Omental fat pad (tissue), 4 donors: ENCODE measurements at places on chromosomes 6 and 20. TPM values are rescaled to one million over a fixed set of nuclear protein-coding genes. Genes with fewer than 3 reads are reported as not detected.

Gene HFE
- 7.7 TPM for total RNA-seq

Gene MATN4
- 0.24 TPM for total RNA-seq

Gene AURKA
- total RNA-seq: 3.9 TPM

Gene SCGN
- 4.3 TPM for total RNA-seq

Gene CCN5
- total RNA-seq: 47.1 TPM

Gene FKBP1C
- total RNA-seq: 0.31 TPM

Gene PRELID3B
- 43.2 TPM for total RNA-seq

Gene EEF1A2
- not detected for total RNA-seq

Gene TNFRSF6B
- total RNA-seq: 10.5 TPM

Gene NMBR
- not detected for total RNA-seq

Gene CYP39A1
- total RNA-seq: 6.3 TPM

Gene COL21A1
- 2.5 TPM for total RNA-seq

GRCh38 chr6:128333581-128334223 lies 186.7 kb downstream of the PTPRK start:
- no peak for DNase-seq

- no peak for DNase-seq
Observed at GRCh38 chr20:6104493-6105188, 18.2 kb downstream of the FERMT1 start.

DNA sequence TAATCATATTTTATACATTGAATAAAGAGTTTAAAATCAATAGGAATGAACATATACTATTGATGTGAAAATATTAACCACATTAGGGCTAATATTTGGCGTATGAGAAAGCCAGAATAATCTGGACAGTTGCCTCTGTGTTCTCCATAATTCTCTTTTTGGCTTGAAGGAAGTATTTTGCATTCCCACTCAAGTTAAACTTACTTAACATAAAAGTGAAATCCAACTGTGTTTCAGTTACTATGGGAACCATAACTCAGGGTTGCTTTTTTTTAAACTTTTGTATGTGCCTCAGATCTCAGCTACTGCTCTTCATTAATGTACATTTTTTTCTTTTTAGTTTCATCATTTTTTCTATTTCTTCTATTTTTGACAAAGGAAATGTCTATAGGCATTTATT lies 479.8 kb downstream of the NKAIN2 start:
- no peak for DNase-seq

GRCh38 chr20:33858666-33859065 lies 47.5 kb downstream of the CHMP4B start:
- DNase-seq: no peak

GRCh38 chr6:149852881-149853280 lies 11.3 kb downstream of the LRP11 start:
- DNase-seq: no peak

- DNase-seq: no peak
Observed at GRCh38 chr20:14012671-14013070, 17.4 kb downstream of the MACROD2 start.

- no peak for DNase-seq
Observed at GRCh38 chr20:63261060-63261794, 7.0 kb upstream of the NKAIN4 start.

DNA sequence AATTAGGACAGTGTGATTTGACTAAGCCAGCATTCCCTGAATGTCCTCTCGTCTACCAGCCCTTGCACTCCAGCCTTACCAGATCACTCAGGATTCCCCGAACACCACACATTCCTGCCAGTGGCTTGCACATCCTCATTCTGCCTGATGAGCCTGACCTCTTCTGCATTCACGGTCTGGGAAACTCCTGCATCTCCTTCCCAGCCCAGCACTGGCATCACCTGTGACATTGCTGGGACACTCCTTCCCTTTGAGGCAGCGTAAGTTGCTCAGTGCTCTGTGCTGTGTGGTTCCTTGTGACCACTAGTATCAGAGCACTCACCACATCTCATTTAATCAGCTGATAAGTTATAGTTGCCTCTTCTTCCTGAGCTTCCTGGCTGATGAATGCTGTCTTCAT lies 17.3 kb downstream of the NCOA7 start:
- no peak for DNase-seq

DNA sequence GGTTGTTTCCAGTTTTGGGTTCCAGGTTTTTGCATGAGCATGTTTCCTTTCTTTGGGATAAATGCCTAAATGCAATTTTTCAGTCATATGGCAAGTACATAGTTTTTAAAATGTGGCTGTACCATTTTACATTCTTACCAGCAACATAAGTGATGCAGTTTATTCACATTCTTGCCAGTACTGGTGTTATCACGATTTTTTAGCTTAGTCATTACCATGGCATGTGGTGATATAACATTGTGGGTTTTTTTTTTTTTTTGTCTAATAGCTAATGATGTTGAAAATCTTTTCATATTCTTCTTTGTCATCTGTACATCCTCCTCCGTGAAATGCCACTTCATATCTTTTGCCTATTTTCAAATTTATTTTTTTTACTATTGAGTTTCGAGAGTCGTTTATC lies 2.9 kb upstream of the TDRD6 start:
- no peak for DNase-seq

GRCh38 chr20:15909995-15910394 lies 663.3 kb downstream of the KIF16B start:
- DNase-seq: no peak
